ENCODE measurements at places on chromosomes 2 and 18.

DNA sequence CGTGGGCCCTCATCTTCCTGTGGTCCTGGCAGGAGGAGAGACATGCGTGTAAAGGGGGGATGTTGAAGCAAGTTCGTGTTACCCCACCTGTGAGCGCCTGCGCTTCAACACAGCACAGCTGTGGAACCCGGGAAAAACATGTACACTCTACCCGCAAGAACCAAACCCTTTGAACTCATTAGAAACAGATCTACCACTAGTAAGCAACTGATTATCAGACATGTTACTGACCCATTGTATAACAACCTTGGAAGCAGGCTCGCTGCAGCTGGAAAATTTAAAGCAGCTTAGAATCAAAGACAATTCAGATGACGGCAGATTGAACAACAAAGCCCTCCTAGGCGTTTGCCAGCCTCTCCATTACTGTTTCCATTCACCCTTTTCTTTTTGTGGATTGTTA is 771.7 kb upstream of the SALL3 start:
- no peak for DNase-seq

GRCh38 chr18:37654034-37654433 is 88.4 kb upstream of the CELF4 start:
- no peak for DNase-seq

DNA sequence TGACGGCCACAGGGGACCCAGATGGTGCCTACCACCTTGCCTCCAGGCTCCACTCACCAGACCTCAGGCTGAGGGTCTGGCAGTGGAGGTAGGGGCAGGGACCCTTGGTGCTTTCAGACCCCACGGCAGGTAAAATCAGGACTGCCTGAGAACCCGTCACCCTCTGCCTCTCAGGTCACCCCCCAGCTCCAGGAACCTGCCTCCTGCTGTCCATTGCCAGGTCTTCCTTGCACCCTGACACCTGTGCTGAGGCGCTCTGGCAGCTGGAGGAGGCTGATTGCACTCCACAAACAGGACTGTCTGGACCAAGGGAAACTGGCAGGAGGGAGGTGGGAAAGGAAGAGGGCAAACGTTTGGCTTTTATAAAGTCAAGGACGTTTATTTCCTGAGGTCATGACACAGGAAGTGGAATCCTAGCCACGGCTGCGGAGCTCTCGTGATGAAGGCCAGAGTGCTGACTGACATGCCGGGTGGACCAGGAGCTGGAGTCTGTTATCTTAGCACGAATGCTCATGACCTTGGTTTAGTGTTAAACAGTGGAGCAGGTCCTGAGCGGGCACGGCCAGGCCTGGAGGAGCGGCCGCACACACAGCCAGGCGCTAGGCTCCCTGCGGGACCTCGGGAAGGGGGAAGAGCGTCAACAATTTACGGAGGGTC is 40.5 kb downstream of the ANO7 start:
- no peak for DNase-seq

GRCh38 chr2:200761266-200761665 is 50.4 kb upstream of the BZW1 start:
- no peak for DNase-seq

DNA sequence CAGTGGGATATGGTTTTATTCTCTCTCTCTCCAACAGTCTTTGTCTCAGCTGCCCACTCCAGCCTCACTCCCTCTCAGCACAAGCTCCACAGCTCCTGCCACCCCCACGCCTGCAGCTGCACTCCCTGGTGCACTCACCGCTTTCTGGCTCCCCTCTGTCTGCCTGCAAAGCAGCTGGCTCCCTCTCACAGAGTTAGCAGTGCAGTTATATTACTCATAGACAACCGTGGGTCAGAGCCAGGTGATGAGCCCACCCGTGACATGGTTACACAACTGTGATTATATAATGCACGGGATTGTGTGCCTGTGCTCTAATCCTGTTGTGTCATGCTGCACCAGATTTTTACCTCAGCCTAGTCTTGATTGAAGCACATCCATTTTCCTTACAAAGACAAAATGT is 276.9 kb upstream of the CHAC2 start:
- no peak for DNase-seq

DNA sequence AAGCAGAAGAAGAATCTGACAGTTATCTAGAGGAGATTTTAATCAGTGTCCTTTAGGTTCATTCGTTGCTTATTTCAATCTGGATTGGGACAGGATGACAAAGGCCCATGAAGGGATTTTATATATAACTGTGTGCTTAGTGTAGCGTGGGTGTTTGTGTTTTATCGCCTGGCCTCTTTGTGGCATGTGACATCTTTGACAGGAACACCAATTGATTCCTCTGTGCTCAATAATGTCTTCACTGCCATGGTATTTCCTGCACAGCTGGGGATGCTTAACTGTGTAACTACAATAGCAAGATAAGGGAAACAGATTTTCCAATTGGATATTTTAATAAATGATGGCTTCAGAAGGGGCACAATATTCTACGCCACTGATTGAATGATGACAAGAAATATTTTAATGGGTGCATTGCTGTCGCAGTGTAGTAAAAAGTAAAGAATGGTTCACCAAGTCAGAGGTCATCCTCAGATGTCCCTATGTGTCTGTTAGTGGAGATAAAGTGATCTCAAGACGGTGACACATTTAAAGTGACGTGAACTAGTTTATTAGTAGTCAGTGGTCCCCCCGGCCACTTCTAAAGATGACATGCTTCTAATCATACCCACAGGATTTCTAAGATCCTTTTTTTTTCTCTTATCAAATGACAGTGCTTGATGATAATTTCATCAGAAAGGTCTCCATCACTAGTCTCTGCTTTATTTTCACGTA is 160.4 kb downstream of the AGAP1 start:
- DNase-seq: no peak

DNA sequence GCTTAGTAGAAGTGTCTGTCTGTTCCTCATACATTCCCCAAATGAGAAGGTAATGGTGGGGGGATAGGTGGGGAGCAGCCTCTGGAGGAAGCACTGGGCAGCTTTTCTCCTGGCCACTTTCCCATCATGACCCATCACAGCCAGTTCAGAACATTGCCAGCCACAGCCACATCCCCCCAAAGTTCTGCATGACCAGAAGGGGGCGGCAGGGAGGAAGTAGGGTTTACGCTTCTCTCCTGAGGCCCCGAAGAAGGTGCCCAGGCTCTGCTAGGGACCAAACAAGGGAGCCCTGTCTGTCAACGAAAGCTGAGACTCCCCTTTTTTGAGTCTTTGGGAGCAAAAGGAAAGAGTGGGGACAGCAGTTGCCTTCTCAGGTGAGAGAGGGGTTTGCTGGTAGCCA is 7.7 kb downstream of the IGFBP5 start:
- no peak for DNase-seq

DNA sequence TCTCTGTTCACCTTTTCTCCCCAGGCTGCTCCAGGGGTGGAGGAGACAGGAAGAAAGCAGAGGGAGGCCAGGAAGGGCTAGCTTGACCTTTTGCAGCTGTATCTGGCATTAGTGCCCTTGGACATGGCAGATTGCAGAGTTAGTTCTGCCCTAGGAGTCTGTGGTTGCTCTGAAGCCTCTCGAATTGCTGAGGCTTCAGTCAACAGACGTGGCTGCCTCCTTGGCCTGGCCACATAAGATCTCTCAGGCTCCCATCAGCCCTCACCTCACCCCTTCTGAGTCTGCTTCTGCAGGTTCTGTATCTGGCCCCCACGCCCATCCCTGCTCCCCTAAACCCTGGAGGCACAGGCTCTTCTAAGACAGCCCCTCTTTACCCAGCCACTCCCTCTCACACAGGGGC is 18.2 kb upstream of the PLB1 start:
- no peak for DNase-seq

DNA sequence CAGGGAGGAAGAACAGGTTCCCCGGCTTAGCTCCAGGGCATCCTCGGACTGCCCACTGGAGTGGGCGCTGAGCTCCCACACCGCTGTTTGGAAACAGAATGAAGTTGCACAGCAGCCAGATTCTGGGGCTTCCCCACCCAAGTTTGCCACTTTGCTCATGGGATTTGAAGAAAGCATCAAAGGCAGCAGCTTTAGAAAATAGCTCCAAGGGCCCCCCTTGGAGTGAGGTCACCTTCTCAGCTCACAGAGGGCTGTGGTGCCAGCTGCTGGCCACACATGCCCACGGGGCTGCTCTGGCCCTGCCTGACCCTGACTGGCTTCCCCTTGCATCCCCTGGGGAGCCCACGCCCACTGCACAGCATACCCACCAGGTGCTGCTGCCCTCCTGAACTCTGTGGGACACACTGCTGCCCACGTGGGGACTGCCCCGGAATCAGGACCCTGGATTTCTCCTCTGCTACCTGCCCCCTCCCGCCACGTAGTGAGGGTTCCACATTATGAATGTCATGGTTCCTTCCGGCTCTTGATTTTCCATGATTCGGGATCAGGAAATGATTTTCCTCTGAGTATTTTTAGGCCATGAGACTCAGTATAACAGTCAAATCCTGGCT is 70.3 kb downstream of the TGOLN2 start:
- DNase-seq: no peak

DNA sequence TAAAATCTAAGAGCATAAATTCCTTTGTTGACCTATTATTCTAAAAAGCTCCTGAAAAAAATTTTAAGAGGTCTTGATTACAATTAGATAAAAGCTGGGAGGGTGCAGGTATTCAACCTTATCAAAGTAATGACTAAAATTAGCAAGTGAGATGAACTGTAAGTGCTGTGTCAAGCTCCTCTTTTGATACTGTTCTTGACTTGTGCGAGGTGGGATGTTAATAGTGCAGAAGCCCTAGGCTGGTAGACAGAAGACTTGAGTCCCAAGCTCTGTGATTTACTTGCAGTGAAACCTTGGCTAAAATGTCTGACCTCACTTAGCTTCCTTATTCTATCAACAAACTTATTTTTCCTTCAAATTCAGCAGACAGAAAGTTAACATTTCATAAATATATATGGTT is 637.5 kb downstream of the DSC3 start:
- DNase-seq: no peak

DNA sequence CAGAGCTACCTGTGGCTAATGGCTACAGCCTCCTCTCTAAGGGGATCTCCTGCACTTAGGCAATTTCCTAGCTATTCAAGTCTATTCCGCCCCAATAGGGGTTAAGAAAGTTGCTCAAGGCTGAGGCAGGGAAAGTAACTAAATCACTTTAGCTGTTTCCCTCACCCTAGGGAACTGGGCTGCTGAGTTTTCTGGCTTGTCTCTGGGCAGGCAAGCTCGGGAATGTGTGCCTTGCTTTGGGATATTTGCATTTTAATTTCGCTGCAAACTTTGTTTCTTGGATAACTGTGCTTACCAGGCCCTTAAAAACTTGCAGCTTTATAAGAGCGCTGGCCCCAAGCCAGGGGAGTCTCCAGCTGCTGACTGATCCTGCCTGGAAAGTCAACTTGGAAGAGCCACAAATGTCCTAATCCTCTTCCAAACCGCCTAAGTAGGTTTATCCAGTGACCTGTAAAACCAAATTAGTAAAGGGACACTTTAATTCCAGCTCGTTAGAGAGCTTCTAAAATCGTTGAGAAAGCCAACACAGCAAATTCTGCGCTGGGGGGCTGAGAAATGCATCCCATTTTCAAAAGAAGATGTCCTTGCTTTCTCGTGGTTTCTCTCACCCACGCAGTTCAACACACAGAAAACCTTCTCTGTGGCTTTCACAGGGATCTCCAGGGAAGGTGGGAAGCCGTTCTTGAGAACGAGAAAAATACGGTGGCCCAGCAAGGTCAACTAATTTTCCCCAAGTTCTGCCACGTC is 59.5 kb upstream of the SP3 start:
- no peak for DNase-seq

GRCh38 chr2:24632172-24632571 is 141.1 kb downstream of the NCOA1 start:
- no peak for DNase-seq

Data from T-helper 17 cell (primary cell).